ENCODE measurements at places on chromosomes 11 and 22.

- no peak for DNase-seq
Measured at GRCh38 chr11:66561178-66561974, 7.0 kb downstream of the CTSF start.

- DNase-seq: no peak
Measured at GRCh38 chr11:72012897-72013721, 14.4 kb downstream of the IL18BP start.

- DNase-seq: no peak
Measured at GRCh38 chr11:77519847-77520246, 46.0 kb upstream of the PAK1 start.

DNA sequence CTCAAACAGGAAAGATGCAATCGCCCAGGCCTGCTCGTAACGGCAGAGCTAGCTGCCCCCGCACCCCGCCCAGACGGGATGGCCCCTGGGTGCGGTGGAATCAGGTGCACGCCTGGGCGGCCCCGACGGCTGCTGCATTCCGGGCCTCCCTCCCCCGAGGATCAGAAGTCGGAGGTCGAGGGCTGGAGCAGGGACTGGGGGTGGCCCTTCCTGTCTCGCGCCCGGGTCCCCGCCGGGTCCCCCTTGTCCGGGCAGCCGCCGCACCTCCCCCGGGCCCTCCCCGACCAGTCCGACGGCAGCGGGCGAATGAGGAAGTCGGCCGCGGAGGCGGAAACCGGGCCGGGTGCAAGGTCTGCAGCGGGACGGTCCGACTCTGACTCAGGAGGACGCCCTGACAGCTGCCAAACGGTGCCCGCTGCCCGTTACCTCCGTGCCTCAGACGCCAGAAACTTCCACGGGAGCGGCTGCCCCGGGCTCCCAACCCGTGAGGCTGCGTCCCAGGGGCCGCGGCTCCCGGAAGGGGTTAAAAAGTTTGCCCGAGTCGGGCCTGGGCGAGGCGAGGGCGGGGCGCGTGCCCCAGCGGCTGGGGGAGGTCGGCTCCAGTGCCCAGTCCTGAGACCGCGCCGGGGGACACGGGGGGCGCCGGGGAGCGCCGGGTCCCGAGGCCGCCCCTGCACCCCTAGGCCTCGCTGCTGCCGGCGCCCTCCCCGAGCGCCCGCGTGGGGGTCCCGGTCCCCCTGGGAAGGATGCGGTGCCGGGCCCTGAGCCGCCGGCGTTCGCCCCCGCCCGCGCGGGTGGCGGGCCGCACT is 663 bp downstream of the MYH9 start:
- no peak for DNase-seq

DNA sequence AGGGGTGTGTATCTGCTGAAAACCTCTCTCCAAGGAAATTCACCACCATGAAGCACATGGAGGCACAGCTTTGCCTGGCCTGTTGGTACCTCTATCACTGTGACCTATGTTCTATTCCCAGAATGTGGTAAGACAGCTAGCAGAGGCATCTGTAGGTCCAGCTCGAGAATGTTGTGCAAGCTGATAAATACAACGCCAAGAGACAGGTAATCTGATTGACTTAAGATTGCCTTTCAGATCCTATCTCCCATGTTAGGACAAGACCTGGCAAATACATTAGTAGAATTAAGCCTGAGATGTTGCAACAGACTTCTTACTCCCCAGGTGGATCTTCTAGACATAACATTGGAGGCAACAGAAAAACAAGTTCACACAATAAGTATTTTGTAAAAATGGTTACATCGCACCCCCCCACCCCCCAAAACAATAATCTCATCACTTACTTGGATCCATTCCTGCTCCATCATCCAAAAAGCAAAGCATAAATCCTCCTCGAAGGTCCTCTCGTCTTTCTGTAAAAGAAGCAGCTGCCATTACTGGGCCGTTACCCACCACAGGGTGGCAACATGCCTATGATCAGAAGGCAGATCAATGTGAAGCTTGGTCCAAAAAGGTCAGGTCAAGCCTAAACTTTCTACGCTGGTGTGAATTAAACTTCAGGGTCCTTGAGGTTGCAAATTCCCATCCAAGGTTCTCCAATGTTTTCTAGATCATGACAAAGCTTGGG is 18.5 kb downstream of the MORC2 start:
- DNase-seq: no peak

DNA sequence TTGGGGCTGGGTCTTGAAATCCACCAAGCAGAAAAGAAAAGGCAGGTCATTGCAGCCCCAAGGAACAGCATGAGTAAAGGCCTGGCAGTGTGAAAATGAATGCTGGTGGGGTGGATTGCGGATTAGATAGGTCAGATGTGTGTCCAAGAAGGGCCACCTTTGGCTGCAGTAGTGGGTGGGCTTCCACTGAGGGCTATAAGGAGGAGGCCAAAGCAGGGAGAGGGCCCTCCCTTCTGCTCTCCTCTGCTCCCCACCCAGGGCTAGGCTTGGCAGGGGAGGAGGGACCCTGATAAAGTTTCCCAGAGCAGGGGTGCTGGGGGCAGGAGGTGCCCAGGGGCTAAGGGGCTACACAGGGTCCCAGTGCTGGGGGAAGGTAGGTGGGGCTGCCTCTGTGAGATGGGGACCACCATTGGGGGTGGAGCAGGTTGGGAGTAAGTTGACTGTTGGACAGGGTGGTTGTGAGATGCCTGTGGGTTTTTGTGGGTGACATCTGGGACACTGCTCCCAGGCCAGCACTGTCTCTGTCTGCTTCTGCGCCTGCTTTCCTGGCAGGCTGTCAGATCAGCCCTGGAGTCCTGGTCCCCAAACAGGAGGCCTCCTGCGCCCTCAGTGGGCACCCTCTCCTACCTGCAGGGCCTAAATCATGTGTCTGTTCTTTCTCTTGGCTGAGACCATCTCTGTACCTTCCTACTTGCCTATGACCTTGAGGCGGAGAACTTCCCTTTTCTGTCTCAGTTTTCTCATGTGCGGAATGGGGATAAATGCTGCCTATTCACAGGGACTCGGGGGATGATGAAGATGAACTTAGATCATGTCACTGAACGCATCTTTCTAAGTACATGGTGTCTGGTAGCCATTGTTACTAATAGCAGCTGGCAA is 1.9 kb downstream of the CAPN5 start:
- DNase-seq: no peak

DNA sequence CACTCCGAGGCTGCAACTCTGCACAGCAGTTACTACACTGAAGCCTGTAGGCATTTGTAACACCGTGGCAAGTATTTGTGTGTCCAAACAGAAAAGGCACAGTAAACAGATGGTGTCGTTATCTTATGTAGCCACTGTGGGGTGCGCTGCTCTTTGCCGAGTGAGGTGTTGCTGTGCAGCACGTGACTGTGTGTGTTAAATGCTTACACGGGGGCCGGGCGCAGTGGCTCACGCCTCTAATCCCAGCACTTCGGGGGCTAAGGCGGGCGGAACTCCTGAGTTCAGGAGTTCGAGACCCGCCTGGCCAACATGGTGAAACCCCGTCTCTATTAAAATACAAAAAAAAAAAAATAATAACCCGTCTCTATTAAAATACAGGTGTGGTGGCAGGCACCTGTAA is 11.5 kb downstream of the ZBED4 start:
- no peak for DNase-seq

- no peak for DNase-seq
Measured at GRCh38 chr11:131666617-131667016, 296.2 kb downstream of the NTM start.

Data from stimulated activated CD4-positive, alpha-beta T cell treated with anti-CD3 and anti-CD28 coated beads, Interleukin-1b, Interleukin-23, amount 100 ng/mL, for 1 hour (primary cell).